Activated CD8-positive, alpha-beta memory T cell treated with anti-CD3 and anti-CD28 coated beads, Interleukin-2, amount 10 ng/mL, durations not matched to agents 7 days and 5 days (primary cell): ENCODE measurements at places on chromosomes 11 and 22. TPM values are rescaled to one million over a fixed set of nuclear protein-coding genes. Genes with fewer than 3 reads are reported as not detected.
A peak's percentile ranks its signal among the peaks of the same experiment; 100 is the strongest.

DNA sequence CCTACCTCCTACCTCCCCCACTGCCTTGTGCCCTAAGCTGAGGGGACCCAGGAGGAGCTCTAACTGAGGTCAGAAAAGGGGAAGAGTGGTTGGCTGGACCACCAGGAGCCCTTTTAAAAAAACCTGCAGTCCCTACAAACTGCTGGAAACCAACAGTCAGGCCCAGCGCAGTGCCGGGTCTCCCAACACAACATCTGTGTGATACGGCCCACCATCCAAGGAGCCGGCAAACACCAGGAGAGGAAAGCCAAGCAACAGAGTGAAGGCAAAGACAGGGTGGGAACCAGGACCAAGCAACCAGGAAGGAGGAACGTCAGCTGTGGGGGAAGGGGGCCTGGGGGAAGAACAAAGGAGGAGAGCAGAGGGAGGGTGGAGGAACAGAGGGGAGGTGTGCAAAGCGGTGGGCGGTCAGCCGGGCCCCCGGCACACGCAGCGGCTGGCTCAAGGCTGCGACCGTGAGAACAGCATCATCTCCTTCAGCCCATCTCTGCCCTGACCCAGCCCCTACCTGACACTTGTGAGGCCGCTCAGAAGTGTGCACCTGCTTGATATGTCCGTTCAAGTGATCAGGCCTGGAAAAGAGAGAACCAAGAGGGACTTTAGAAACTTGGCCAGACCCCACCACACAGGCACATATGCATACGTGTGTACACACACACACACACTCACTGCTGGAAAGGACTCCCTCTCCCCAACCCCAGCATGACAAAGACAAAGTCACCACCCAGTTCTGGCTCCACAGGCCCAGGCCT lies 3.6 kb downstream of the PATZ1 start:
- DNase-seq: no peak

DNA sequence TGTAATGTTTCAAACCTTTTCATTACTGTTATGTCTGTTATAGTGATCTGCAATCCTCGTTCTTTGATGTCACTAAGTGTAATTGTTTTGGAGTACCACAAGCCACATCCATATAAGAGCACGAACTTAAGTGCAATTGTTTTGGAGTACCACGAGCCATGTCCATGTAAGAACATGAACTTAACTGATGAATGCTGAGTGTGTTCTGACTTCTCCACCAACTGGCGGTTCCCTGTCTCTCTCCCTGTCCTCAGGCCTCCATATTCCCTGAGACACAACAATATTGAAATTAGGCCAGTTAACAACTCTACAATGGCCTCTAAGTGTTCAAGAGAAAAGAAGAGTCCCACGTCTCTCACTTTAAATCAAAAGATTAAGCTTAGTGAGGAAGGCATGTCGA lies 23.5 kb downstream of the TESMIN start:
- no peak for DNase-seq

Gene LDHAL6A
- total RNA-seq: not detected

GRCh38 chr11:82676483-82677094 lies 57.1 kb downstream of the FAM181B start:
- no peak for DNase-seq

GRCh38 chr22:44146088-44146861 lies 34.5 kb upstream of the PARVG start:
- no peak for DNase-seq

- no peak for DNase-seq
Measured at GRCh38 chr11:122362381-122362780, 246.4 kb upstream of the BLID start.

Gene EIF4G2
- 579 TPM for total RNA-seq

- no peak for DNase-seq
Measured at GRCh38 chr11:12705874-12706273, 31.7 kb downstream of the TEAD1 start.

- DNase-seq: no peak
Measured at GRCh38 chr11:58318532-58318931, 40.3 kb downstream of the OR5B17 start.

DNA sequence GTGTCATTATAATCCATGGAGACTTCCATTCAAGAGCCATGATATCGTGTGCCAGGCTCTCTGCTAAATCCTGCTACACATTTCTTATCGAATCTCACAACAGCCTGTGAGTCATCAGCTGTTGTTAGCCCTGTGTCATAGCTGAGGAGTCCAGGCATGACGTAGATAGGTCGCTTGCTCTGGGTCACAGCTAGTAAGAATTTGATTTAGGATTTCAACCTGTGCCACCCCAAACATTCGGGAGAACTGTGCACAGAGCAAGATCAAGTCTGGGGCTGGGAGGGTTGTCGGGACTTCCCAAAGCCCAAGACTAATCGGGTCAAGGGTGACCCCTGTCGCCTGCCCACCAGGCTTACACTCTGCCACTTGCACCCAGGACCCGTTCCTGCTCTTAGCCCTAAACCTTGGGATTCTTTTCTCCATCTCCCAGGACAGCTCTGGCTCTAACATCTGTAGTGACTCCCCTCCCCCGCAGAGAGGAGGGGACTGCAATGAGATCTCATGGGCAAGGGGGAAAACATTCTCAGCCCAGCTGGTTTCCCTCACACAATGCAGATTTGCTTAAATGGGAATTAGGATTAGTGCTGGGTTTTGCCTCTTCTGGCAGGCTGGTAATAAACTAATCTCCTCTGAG lies 34.3 kb downstream of the TSPAN18 start:
- DNase-seq: no peak

GRCh38 chr11:68282141-68282860 lies 10.5 kb upstream of the C11orf24 start:
- DNase-seq: peak; percentile 81

- DNase-seq: peak; percentile 71
Measured at GRCh38 chr11:83157594-83158356, 844 bp downstream of the PCF11 start.

GRCh38 chr11:106457727-106458126 lies 380.3 kb downstream of the AASDHPPT start:
- no peak for DNase-seq

Gene KIRREL3
- not detected for total RNA-seq

Gene CATSPERZ
- total RNA-seq: not detected

GRCh38 chr11:121368364-121369240 lies 76.0 kb downstream of the SC5D start:
- no peak for DNase-seq

DNA sequence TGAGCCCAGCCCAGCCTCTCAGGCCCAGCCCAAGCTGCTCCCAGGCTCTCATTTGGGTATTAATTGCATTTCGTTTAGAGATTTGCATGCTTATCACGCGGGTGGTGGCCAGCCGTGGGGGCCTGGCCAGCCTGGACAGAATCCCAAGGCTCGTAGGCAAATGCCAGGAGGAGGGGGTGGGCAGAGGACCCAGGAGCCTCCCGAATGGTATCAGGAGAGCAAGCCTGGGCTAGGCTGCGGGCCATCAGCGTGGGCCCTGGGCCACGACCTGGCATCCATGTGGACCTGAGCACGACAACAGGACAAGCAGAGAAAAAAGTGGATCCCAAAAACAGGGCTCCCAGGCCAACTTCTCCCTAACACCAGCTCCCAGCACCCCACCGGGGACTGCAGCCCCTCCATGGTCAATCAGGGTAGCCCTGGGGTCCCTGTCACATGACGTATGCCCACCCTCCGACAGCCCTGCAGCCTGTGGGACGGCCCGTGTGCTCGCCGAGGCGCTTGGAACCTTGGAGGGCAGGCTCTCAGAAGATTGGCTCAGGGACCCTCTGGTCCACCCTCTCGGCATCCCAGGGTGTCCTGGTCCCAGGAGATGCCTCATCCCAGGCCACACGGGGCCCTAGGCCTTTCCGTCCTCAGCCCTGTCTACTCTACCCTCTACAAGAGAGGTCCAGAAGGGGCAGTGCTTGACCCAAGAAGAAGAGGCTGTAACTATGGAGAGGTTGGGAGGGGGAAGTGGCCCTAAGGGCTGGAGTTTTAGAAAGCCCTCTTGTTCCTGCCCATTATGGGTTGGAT lies 8.8 kb downstream of the ASCL2 start:
- DNase-seq: peak; percentile 30

Gene SCGB1D2
- not detected for total RNA-seq

DNA sequence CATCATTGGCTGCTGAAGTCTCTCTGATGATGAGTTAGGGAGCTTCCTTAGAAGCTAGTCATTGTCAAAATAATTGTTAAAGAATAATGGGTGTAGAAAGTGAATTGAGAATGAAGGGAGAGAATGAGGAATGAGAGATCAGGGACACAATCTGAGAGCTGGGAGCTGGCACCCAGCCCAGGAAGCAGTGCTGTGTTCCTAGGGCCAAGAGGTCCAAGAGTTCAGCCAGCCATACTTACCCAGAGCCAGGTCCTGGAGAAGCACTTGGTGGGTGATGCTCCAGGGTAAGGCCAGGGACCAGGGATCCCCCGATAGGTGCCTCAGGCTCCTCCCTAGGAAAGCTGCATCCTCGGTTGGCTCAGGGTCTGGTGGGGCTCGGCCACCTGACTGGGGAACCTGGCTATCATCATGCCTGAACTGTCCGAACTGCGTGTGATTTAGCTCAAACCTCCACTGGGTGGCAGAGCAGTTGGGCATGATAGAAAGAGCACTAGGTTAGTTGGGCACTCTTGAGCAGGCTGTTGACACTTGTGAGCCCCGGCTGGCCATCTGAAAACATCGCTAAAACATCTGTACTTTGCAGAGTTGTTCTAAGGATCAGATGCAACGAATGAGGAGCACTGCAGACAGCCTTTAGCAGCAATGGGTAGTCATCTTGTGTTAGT lies 123.9 kb upstream of the NCAM1 start:
- DNase-seq: no peak

- peak; percentile 57 for DNase-seq
Measured at GRCh38 chr11:15113381-15113780, 1.3 kb upstream of the INSC start.

GRCh38 chr11:128596250-128596649 lies 8.9 kb upstream of the ETS1 start:
- DNase-seq: peak; percentile 1

- DNase-seq: no peak
Measured at GRCh38 chr11:123202155-123203151, 7.4 kb upstream of the CLMP start.

Gene DERL3
- total RNA-seq: 18.1 TPM

DNA sequence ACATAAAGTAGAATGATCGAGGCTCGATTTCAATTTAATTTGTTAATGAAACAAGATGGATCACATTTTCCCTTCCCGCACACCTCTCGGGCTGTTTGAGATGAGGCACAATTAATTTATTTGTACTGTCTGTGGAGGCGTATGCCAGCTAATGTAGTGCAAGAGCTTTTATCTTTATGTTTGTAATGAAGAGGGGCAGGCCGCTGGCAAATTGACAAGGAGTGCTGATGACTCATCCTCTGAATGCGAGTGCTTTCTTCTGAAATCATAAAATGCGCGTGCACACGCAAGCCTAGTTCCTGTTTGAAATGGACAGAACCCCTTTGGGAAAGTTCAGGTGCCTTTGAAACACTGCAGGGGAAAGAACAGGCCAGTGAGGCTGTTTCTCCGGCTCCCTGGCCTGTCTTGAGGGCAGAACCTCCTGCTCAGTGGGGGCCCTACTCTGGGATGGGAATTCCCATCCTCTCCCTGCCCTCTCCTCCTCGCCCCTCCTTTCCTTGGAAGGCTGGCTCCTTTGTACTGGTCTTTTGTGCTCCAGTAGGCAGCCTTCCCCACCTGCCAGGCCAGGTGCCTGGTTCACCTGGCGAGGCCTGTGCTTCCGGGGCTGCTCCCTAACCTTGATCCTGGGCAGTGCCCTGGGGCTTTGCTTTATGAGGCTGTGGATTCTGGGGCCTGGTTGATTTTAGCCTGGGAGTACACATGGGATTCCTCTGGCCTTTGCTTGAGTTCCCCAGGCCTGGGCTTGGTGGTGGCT lies 50.3 kb downstream of the TEAD1 start:
- no peak for DNase-seq

GRCh38 chr11:125401746-125402145 lies 94.3 kb downstream of the FEZ1 start:
- no peak for DNase-seq

- DNase-seq: no peak
Measured at GRCh38 chr11:77346906-77347603, 45.6 kb upstream of the GDPD4 start.

Gene PYGM
- total RNA-seq: 3.2 TPM

GRCh38 chr22:48837341-48837935 lies 990.2 kb downstream of the BRD1 start:
- no peak for DNase-seq

Gene HBE1
- total RNA-seq: not detected

DNA sequence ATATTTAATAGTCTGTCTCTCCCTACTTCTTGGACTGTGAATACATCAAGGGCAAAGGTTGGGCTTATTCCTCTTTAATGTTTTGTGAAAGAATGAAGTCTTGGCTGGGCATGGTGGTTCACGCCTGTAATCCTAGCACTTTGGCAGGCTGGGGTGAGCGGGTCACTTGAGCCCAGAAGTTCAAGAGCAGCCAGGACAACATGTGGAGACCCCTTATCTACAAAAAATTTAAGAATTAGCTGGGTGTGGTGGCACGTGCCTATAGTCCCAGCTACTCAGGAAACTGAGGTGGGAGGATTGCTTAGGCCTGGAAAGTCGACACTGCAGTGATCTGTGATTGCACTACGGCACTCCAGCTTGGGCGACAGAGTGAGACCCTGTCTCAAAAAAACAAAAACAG lies 20.2 kb downstream of the RNF121 start:
- no peak for DNase-seq

Gene PTPRCAP
- 424 TPM for total RNA-seq

Gene DEPDC7
- 2.3 TPM for total RNA-seq

Gene UBQLN3
- 0.12 TPM for total RNA-seq

- DNase-seq: peak; percentile 81
Measured at GRCh38 chr11:129853518-129854231, 38.0 kb downstream of the TMEM45B start.

GRCh38 chr22:45616432-45616831 lies 55.2 kb upstream of the ATXN10 start:
- DNase-seq: no peak

GRCh38 chr11:95245038-95245437 lies 14.0 kb upstream of the SESN3 start:
- DNase-seq: no peak

GRCh38 chr11:127651888-127652221 lies 651.3 kb upstream of the KIRREL3 start:
- DNase-seq: no peak

DNA sequence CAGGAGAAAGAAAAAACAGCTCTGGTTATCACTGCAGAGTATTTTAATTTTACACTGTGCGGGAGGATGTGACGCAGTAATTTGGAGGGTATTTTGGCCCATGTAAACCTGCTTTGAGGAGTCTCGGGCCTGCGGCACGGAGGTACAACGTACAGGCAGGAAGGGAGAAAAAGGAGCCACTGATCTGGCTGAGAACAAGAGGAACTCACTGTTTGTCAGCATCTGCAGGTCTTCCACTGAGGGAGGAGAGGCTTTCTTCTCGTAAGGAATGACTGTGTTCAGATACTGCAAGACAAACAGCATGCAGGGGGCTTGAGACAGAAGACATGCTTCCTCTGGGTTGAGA lies 44.0 kb downstream of the FEZ1 start:
- DNase-seq: peak; percentile 31

DNA sequence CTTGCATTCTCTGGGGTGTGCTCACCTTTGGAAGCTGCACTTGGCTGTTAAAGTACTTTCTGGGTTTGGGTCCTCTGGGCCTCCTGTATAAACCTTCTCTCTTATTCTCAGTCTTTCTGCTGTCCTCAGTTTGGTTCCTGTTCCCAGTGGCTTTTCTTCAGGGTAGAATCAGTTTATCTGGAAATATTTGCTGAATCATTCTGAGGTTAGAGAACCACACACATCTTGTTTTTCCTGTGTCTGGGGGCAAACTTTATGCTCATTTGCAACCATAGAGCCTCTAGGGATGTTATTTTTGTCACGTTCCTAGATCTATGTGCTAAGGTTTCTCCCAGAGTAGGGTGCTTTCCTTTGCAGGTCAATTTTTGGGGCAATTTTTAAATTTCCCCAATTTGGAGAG lies 224.3 kb upstream of the C11orf87 start:
- DNase-seq: no peak
